ENCODE measurements at places on chromosomes 1 and 21. TPM values are rescaled to one million over a fixed set of nuclear protein-coding genes. Genes with fewer than 3 reads are reported as not detected.

GRCh38 chr1:11178021-11179015, 10.8 kb upstream of the ANGPTL7 start:
- no peak for DNase-seq

DNA sequence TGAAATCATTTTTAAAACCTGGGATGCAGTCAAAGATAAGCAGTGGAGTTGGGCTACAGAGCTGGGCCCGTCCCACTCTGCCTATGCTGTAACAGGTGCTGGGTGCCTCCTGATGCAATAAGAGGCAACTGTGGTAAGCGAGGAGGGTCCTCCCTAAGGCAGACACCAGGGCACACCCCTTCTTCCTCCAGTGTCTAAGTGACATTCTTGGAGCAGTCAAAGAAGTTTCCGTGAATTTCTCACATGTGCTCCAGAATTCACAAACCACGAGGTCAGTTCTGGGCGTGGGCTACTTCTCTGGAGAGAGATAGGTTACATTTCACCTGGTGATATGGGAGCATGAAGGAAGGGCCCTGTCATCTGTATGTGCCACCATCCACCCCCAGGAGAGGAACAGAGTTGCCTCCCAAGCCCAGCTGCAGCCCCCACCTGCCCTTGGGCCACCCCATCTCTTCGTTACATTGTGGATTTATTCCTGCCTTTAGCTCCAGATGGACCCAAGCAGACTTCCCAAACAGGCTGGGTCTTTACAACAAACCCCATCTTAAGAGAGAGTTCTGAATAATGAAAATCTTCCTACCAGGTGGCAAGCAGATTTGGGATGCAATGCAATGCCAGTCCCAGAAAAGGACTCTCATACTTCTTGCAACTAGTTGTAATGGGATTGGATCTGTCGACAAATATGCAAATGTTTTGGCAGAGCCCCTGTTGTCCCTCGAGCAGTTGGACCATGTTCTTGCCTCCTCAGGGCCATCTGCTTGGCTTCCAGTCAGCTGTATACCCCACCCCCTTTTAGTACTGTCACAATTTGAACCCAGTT, 82.5 kb upstream of the CNTN2 start:
- DNase-seq = no peak

DNA sequence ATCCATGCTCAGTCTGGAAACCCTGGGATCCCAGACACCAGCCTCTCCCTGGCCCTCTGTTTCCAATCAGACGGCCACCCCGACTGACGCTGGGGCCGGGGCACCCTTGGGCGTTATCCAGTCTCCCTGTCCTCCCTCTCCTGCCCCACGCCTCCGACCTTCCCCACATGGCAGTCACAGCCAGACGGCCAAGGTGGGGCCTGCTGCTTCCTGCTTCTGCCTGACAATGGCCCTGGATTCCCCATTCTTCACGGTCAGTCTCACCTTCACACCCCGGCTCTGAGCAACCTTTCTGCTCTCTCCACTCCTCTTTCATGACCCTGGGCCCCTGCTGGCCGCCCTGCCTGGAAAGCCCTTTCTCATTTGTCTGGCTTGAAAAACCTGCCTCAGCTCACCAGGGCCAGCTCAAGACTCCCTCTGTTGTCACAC, 6.6 kb downstream of the GNG4 start:
- DNase-seq = peak; percentile 29

DNA sequence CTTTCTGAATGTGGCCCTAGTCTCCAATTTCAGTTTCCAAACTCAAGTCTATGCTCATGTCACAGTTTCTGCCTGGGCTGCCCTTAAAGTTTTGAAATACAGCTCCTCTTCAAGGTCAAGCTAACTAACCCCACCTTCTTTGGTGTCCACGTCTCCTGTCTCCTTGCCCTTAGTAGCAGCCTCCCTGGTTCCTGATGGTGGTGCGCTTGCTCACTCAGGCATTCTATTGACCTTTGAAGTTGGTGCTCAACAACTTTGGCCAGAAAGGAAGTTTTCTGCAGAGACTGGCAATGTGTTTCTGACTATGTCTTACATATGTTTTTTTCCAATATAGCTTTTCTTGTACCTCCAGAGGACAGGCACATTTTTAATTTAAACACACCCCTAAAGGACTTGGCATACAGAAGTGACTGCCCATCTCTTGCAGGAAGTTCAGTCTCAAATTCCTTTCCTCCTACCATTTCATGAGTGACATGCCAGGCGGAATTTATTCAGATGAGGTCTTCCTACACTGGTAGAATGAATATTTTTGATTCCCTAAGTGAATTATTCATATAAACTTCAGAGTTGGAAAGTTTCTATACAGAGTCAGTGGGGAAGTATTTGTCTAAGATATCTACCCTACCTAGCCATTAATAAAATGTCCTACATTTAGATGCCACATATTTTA, 364.3 kb upstream of the USP24 start:
- DNase-seq = no peak

GRCh38 chr21:34994766-34995631, 54.1 kb downstream of the RUNX1 start:
- no peak for DNase-seq

Gene HEYL
- total RNA-seq = 9.0 TPM

Gene GON4L
- 82.8 TPM for total RNA-seq

Gene FHAD1
- not detected for total RNA-seq

Gene DSCAM
- total RNA-seq = 4.4 TPM

Measured in glutamatergic neuron (in vitro differentiated cells).